Epithelial cell of esophagus (primary cell): ENCODE measurements at places on chromosomes 2 and 18.

GRCh38 chr18:13455960-13456481 lies 237.5 kb downstream of the LDLRAD4 start:
- DNase-seq: no peak

- no peak for DNase-seq
Measured at GRCh38 chr2:197010200-197011020, 83.9 kb upstream of the PGAP1 start.

DNA sequence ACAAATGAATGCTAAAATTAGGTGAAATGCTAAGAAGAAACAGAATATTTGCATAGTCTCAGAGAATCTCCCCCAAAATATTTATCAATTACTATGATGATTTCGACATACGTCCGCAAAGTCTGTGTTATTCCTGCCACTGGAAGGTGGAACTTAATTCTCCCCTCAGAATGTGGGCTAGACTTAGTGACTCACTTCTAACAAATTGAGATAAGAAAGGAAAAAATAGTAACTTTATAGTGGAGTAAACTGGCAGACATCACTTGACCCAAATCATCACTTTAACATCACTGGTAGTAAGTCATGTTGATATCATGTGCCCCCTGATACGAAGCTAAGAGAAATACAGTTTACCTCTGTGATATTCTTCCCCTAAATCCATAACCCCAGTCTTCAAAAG lies 23.5 kb downstream of the HADHB start:
- no peak for DNase-seq

- no peak for DNase-seq
Measured at GRCh38 chr2:230592775-230593174, 119.9 kb upstream of the CAB39 start.

- DNase-seq: no peak
Measured at GRCh38 chr18:57835904-57836303, 32.8 kb upstream of the ATP8B1 start.

GRCh38 chr2:32990556-32990955 lies 43.8 kb downstream of the LTBP1 start:
- DNase-seq: peak; percentile 67

GRCh38 chr18:44840058-44840790 lies 159.5 kb downstream of the SETBP1 start:
- DNase-seq: peak; percentile 58

GRCh38 chr2:149100739-149101699 lies 62.5 kb downstream of the LYPD6B start:
- DNase-seq: no peak
